ENCODE measurements at places on chromosomes 3 and 15. TPM values are rescaled to one million over a fixed set of nuclear protein-coding genes. Genes with fewer than 3 reads are reported as not detected.

Gene SNX22
- total RNA-seq, result 0.35 TPM

DNA sequence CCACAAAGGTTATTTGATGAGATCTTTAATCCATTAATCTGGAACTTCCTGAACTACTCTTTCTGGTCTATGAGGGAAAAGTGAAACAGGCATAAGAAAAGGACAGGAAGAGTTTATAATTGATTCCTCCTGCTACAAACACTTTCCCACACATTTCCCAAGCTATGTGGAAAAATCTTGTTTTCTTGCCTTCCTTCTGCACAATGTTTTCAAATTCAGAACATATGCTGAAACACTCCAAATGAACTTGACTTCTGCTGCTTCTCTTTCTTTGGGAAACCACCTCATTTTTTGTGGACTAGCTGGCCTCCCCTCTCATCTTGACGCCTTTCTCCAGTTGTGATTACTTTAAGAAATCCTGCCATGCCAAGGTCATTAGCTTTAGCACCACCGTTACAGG is 100.7 kb upstream of the PTPRG start:
- no peak for DNase-seq

GRCh38 chr3:146339349-146339748 is 88.4 kb upstream of the PLSCR4 start:
- DNase-seq, result no peak

GRCh38 chr3:99873269-99874102 is 55.8 kb downstream of the CMSS1 start:
- DNase-seq, result no peak

Gene SLC25A20
- total RNA-seq, result 35.6 TPM

All from activated CD8-positive, alpha-beta memory T cell treated with anti-CD3 and anti-CD28 coated beads, Interleukin-2, amount 10 ng/mL, durations not matched to agents 7 days and 5 days (primary cell).